Activated T-helper 17 cell treated with anti-CD3 and anti-CD28 coated beads, Interleukin-2, amount 50 U/mL, for 72 hours (primary cell): ENCODE measurements at places on chromosomes 12 and 14. TPM values are rescaled to one million over a fixed set of nuclear protein-coding genes. Genes with fewer than 3 reads are reported as not detected.

Gene PRKD1
- total RNA-seq: not detected

Gene SLC8A3
- total RNA-seq: 0.15 TPM

Gene FSCB
- not detected for total RNA-seq

DNA sequence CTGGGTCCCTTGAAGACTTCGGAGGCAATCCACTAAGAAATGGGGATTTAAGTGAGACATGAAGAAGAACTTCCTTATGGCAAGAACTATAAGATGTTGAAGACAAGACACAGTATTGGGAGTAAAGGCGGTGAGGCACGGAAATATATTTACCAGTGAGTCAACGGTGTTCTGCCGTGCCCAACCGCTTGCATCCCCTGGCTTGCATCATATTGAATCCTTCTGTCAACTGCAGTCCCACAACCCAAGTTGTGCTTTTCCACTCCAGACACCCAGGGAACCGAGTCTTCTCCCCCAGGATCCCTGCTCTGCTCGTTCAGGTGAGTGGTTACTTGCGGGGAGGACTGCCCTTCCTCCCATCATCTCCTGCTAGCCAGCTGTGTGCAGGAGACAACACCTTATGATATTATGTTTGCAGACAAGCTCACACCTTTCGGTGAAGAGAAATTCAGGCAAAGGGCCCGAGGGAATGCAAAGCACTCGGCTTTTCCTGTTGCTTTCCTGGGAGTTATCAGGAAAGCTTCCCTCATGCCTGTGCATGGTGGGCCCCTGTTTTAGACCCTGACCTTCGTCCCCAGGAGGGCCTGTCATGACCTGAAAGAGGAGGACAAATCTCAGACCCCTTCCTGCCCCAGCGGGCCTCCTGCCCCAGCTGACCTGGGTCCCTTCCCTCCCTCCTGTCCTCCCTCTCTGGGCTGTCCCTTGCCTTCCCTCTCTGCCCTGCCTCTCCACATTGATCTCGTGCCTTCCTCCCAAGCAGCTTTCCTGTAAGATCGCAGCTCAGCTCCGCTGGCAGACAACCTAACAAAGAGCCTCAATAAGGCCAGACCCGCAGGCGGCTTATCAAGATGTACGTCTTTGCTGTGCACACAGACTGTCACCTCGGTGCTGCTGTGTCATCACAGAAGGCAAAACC is 4.3 kb upstream of the LRTM2 start:
- ATAC-seq: no peak

DNA sequence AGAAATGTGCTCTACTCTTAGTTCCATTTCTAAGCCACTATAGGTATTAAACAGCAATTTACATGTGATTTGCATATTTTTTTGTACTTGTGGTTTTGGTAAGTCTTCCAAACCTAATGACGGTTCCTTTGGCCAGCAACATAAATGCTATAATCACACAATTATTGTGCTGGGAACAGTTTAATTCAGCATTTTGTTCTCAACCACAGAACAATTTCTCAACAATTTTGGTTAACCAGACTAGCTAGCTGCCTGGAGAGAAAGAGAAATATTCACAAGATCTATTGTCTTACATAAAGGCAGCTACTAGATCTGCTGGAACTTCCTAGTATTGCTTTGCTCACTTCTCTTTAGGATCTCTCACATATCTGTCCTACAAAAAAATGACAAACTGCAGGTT is 265.3 kb downstream of the SOX5 start:
- no peak for ATAC-seq

DNA sequence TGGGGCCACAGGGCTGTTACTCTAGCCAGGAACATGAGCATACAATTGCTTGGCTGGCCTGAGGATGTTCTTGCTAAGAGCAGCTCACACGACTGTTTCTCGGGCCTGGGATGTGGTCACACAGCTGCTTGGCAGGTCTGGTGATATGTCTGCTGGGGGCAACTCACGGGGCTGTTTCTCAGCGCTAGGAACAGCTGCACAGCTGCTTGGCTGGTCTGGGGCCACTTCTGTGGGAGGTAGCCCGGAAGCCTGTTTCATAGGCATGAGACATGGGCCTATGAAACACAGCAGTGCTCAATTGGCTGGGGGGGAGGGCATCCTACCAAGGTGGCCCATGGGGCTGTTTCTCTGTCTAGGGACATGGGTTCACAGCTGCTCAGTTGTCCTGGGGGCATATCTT is 73.4 kb upstream of the DDHD1 start:
- no peak for ATAC-seq

DNA sequence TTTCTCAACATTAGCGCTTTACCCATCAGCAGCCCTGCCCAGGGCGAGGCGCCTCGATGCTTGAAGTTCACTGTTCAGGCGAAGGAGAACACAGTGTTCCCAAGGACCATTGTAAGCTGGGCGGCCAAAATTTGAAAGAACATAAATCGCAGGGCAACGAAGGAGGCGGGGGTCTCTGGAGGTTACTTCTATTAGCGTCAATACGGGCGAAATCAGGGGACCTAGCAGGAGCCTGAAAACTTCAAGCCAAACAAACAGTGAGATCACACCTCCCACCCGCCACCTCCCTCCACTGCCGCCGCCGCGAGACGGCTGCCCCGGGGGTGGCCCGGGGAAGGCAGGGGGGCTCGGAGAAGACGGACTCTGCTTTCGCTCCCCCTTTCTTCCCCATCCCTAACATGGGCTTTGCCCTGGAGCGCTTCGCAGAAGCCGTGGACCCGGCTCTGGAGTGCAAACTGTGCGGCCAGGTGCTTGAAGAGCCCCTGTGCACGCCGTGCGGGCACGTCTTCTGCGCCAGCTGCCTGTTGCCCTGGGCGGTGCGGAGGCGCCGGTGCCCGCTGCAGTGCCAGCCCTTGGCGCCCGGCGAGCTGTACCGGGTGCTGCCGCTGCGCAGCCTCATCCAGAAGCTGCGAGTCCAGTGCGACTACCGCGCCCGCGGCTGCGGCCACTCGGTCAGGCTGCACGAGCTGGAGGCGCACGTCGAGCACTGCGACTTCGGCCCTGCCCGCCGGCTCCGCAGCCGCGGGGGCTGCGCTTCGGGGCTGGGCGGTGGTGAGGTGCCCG is at the start of gene PDZRN4:
TSS of gene PDZRN4 (plus strand) at position 263 of the 783 bp plus-strand sequence.
- no peak for ATAC-seq

- no peak for ATAC-seq
Observed at GRCh38 chr14:70069186-70069585, 119.6 kb downstream of the SLC8A3 start.

Gene OR4M1
- total RNA-seq: not detected

Gene DCAF5
- total RNA-seq: 31.4 TPM

Gene GUCY2C
- total RNA-seq: not detected

GRCh38 chr12:44667461-44667860 is 208.7 kb downstream of the NELL2 start:
- no peak for ATAC-seq

DNA sequence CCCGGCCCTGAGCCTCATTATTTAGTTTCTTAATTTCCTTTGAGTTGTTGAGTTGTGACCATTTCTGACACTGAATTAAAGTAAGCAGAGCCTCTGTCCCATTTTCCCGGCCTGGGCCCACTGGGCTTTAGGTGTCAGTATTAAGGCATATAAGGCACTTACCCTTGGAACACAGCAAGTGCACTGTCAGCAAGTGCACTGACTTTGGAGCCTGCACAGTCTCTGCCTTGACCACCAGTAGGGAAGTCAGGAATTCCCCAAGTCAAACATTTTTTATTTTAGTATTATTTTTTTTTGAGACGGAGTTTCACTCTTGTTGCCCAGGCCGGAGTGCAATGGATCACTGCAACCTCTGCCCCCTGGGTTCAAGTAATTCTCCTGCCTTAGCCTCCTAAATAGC is 56.6 kb downstream of the MAX start:
- ATAC-seq: no peak

GRCh38 chr12:58342736-58343135 is 401.4 kb downstream of the ATP23 start:
- no peak for ATAC-seq

- ATAC-seq: peak; percentile 34
Observed at GRCh38 chr14:50531595-50532501, 521 bp downstream of the MAP4K5 start.

GRCh38 chr14:94573475-94574277 is 7.5 kb upstream of the SERPINA5 start:
- ATAC-seq: no peak

- no peak for ATAC-seq
Observed at GRCh38 chr14:93107453-93107852, 8.3 kb downstream of the ITPK1 start.

DNA sequence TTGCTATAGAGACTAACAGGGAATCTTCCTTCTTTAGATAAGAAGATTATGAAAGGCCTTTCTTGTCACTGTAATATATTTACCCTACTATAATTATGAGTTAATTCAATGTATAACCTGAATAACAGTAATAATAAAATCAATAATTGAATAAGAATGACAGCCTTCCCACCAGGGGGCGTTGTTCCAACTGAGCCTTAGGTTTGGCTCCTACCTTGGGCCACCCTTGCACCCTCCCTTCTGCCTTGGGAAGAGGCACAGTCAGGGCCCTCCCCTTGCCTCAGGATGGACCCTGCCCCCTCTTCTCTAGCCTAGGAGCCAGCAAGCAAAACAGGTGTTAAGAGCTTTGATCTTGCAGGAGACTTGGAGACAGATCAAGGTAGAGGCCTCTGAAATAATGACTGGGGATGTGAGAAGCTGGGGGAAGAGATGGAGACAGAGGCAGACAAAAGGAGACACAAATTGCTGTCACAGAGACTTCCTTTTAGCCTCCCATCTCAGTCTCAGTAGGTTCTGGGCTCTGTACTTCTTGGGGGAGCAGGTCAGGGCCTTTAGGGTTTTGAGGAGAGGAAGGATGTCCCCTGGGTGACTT is 40.1 kb upstream of the CISTR start:
- ATAC-seq: no peak

DNA sequence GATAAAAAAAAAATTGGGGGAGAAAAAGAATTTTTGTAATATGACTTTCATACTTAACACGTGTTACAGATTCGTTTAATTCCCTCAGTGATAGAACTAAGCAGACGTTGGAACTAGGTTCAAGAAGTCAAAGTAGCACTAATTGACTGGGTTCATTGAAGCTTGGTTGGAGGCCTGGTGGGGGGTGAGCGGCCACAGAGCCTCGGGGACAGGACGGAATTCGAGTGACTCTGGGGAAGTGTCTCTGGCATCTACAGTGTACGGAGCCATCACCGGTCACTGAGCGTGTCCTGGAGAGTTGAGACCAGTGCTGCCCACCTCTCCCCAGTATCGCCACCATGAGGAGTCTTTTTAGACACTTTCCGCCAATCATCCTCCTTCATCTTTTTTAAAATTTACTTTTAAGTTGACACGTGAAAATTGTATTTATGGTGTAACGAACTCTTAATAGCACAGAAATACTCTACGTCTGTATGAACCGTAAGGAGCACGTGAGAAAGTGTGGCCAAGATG is 1.3 kb downstream of the ZFYVE21 start:
- no peak for ATAC-seq

Gene KCNC2
- total RNA-seq: not detected

Gene CLEC2A
- total RNA-seq: not detected

Gene POMT2
- 10.9 TPM for total RNA-seq

GRCh38 chr12:120710805-120711296 is 593 bp downstream of the UNC119B start:
- ATAC-seq: peak; percentile 43

Gene RAD9B
- 1.5 TPM for total RNA-seq

DNA sequence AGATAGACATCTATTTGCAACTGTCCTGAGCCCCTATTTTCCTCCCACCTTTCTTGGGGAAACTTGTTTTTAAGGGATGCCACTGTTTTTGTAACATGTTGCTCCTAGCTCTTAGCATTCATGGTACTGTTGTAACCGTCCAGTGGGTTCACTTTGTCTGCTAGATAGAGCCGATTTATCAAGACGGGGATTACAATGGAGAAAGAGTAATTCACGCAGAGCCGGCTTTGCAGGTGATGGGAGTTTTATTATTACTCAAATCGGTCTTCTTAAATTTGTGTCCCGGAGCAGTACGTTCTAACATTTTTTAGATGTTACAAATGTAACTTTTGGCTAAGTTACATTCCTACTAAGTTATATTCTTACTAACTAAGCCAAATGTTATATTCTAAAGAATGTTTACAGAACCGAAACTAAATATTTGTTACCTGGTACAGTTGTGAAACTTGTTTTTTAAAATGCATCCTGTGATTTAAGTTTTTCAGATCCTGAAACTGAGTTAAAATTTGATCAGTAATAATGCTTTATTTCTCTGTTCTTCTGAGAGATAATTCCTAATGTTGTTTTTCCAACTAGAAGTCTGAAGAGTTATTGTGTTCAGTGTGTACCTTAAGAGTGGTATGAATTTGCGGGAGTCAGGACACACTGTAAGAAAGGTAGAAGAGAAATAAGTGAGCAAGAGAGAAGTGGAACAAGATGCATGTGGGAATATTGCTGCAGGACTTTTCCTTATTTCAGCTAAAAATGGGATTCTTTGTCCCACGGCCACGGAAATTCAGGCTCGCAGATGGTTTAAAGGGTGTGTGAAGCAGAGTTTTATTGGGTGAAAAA is 20.6 kb upstream of the CLEC2D start:
- no peak for ATAC-seq

Gene KCNK10
- not detected for total RNA-seq

Gene ETFBKMT
- total RNA-seq: 1.2 TPM

GRCh38 chr12:128606538-128606937 is 217.2 kb downstream of the SLC15A4 start:
- ATAC-seq: no peak

Gene FBLN5
- total RNA-seq: 1.4 TPM

- ATAC-seq: no peak
Observed at GRCh38 chr12:123805173-123805572, 43.1 kb downstream of the DNAH10 start.

- no peak for ATAC-seq
Observed at GRCh38 chr14:104559028-104559803, 20.3 kb upstream of the C14orf180 start.

Gene ENDOU
- total RNA-seq: 0.16 TPM

Gene APOLD1
- total RNA-seq: 8.7 TPM

GRCh38 chr12:20625531-20625930 is 69.6 kb upstream of the SLCO1C1 start:
- no peak for ATAC-seq

Gene POTEG
- total RNA-seq: not detected

Gene IL31
- total RNA-seq: not detected

- peak; percentile 2 for ATAC-seq
Observed at GRCh38 chr12:108839018-108839889, 18.1 kb downstream of the SSH1 start.
